Fibroblast of the conjunctiva (primary cell): ENCODE measurements at places on chromosomes 4 and X.

- DNase-seq: peak; percentile 61
These were observed at the start of gene MAOA for GRCh38 chrX:43656005-43656494. TSS of gene MAOA (plus strand) at chrX:43656299. CDS start at chrX:43656342, 43 bp downstream.

DNA sequence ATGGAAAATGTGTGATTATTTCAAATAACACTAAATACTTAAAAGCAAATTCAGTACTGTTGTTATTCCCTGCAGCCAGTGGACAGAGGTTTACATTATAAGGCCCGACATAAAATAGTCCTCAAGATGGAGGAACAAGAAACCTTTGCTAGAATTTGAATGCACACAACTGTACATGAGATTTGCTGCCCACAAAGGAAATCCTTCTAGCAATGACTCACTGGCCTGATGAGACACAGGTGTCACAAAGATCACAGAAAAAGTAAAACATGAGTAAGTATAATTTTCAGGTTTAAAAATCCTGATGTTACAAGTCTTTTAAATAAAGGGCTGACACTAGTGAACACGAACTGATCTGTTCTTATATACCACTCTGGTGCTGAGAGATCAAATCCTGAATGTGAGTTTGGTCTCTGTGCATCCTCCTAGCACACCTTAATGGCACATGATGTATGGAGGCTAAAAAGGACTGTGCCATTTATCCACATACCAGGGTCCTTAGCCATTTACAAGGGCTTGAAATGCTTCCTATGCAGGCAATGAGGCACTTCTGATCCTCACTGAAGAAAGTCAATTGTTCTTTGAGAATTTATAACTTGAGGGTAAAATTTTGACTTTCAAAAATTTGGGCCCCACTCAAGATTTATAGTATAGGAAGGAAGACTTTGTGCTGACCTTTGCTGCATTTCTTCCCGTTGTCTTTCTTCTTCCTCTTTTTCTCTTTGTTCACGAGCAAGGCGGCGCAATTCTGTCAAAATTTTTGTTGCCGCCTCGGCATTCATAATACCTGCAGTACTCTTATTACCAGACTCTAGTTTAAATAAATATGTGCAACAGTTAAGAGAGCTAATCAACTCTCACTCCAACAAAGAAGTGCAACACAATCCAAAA is 23.0 kb downstream of the MAP7D3 start:
- no peak for DNase-seq

- peak; percentile 17 for DNase-seq
These were observed 13.0 kb upstream of the ARX start for GRCh38 chrX:25028726-25029125.

GRCh38 chrX:135185795-135186443 is 14.7 kb upstream of the CT55 start:
- peak; percentile 23 for DNase-seq

DNA sequence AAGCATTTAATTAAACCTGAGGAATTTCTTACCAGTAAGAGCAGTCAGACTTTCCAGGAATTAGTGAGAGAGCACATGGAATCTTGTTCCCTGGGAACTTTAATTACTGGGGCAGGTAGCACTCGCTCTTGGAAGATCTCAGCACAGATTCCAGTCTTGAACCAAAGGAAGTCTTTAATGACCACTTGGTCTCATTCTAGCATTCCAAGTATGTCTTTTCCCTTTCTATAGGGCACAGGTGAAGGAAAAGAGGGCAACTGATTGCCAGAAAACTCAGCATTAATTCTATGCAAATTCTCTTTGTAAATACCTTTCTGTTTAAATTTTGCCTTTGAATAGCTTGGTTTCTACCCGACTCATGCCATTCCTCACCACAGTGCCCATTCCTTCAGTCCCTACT is 236.6 kb downstream of the LDB2 start:
- DNase-seq: no peak

DNA sequence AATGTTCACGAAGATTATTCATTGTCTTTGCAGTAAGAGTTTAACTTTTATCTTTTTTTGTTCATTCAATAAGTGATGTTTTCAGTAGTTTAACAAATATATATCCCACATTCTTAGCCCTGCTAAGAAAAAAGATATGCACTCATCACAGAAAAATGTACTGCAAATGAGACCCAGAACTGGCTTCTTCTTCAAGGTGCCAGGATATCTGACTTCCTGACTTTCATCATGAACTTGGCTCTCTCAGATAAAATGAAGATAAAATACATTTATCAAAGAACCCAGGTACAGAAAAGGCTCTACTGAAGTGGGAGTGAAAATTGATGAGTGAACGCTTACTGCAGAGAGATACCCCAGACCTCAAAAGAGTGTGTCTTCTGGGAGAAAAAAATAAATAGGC is 177.8 kb upstream of the DKK2 start:
- DNase-seq: no peak

DNA sequence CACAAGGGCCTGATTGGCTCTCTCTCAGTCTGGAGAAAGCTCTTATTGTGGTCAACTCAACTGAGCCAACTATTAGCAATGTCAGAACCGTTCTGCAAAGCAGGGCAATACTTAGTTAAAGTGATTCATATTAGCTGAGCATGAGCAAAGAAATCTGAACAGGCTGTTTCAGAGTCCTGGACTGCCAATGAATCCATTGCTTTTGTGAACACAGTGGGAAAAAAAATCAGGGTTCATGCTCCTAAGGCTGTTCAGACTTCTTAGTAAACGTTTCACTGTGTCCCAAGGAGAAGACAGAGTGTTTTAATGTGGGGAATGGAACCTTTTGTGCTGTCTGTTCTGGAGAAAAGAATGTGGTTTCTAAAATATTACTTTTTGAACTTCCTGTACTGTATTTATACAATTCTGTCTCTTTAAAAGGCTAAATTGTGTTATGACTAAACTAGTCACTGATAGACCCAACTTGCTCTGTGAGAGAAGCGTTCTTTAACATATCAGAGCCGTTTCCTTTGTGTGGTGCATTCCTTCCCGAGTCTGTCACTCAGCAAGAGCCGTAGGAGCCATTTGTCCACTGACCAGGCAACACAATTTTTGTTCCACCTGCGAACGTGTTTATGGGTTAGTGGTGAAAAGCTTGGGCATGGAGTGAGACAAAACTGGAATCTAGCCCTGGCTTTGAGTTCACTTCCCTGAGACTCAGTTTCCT is 366.1 kb downstream of the FBXO8 start:
- no peak for DNase-seq

- DNase-seq: no peak
These were observed 35.5 kb upstream of the GPC3 start for GRCh38 chrX:134020910-134021309.

DNA sequence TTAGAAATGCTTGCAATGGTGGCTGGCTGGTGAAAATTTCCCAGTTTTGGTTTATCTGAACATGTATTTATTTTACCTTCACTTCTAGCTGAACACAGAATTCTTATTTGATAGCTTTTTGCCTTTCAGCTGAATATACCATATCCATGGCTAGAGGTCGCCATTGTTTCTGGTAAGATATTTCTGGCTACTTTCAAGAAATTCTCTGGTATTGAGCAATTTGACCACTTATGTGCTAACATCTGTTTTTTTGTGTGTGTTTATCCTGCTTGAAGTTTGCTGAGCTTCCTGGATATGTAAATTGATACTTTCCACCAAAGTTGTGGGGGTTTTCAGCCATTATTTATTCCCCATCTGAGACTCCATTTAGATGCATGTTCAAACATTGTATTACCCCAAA is 75.4 kb downstream of the FBXW7 start:
- peak; percentile 66 for DNase-seq

- DNase-seq: no peak
These were observed 32.4 kb downstream of the ATP8A1 start for GRCh38 chr4:42624551-42624950.

GRCh38 chrX:6959006-6959405 is 188.5 kb upstream of the STS start:
- no peak for DNase-seq

GRCh38 chr4:135601351-135601750 is 1399.8 kb upstream of the PABPC4L start:
- no peak for DNase-seq

DNA sequence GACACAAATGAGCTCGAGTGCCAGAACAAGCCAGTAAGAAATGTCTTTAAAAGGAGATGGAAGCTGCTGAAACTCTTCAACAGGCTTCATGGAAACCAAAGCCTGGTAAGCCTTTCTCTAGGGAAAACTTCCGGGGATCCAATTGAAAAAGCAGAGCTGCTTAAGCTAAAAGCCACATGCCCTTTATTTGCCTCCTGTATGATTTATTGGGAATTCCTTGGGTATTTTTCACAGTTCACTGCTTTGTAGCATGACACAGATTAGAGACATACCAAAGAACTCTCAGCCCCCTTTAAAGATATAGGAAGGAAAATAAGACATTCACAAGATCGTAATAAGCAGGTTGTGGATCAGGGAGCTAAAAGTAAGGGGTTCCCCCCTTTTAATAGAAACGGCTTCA is 6.5 kb upstream of the ARHGAP6 start:
- DNase-seq: no peak

- DNase-seq: no peak
These were observed 119.2 kb downstream of the EFNB1 start for GRCh38 chrX:68947882-68948605.

GRCh38 chr4:118770741-118771187 is 65.2 kb downstream of the SEC24D start:
- no peak for DNase-seq

DNA sequence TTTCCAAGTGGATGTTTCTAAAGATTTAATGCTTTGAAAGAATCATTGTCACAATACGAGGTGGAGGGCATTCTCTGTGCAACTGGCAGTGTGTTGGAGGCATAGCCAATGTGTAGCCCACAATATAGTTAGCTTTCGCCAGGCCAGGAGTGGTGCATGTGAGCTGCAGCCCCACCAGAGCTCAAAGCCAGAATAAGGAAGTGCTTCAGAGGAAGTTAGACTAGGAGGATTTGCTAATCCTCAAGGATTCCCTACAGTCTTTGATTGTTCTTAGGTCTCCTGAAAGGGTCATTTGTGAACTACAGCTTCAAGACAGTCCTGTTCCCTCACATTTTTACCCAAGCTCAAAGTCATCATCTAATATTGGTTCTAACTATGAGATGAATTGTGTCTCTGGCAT is 16.4 kb downstream of the TRPC5OS start:
- no peak for DNase-seq

GRCh38 chrX:52363247-52363883 is 5.5 kb upstream of the XAGE2 start:
- DNase-seq: no peak

DNA sequence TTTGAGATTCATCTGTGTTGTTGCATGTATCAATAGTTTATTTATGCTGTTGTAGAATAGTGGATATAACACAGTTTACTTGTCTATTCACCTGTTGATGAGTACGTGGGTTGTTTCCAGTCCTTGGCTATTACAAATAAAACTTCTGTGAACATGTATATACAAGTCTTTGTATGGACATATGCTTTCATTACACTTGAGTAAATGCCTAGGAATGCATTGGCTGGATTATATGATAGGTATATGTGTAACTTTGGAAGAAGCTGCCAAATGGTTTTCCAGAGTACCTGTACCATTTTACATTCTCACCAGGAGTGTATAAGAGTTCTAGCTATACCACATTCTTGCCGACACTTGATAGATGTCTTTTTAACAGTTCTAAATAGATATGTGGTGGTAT is 16.5 kb downstream of the ART3 start:
- no peak for DNase-seq

DNA sequence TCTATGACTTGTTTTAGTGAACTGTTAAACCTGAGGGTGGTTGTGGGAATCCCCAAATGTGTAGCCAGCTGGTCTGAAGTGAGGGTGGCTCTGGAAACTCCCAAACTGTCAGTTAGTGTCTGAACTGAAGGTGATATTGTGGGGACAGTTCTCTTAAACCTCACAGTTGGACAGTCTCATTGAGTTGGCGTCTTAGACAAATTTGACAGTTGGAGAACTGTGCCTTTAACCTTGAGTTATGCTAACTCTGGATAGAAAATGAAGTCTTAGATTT is 20.7 kb upstream of the CTSO start:
- no peak for DNase-seq

DNA sequence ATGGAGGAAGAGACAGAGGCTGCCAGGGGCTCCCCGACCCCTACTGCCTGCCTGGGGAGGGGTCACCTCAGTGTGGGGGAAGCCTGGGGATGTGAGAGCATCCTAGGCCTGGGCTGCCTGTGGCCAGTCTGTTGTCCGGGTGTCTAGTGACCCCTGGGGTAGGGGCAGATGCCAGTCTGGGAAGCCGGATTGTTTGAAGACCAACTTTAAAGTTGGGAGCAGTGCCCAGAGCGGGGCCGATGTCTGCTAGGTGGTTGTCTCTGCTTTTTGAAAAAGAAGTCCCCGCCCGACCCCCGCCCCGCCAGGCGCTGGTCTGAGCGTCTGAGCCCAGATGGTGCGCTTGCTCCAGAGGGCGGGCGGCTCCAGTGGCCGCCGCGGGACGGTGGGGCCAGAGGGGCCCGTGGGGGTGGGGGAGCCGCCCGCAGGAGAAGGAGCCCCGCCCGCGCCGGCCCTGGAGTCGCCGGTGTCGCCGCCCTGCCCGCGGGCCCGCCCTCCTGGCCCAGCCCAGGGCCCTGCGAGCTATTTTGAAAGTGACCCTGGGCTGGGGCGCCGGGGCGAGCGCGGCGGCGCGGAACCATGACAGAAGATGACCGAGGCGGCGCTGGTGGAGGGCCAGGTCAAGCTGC is at the start of gene DOK7:
TSS of gene DOK7 (plus strand) at position 517 of the 626 bp plus-strand sequence. CDS start at position 587, 70 bp downstream.
- DNase-seq: no peak

- DNase-seq: no peak
These were observed 42.5 kb upstream of the CBR4 start for GRCh38 chr4:169052594-169052945.

GRCh38 chrX:68827848-68828624 is 785 bp upstream of the EFNB1 start:
- peak; percentile 72 for DNase-seq

DNA sequence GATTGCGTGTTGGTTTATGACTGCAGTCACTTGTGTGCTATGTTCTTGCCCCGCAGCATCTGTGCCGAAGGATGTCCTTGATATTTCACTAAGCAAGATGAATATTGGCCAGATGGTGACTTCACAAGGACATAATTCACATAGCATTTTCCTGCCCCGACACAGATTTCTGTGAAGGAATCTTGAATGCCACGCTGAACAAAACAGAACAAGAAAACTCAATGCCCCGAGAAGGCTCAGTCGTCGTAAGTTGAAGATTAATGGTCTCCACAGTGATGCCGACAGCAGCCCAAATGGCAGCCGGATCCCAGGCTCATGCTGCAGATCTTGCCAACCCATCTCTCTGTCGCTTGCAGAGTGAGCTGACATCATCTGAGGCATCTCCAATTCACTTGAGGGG is 145.9 kb downstream of the CPEB2 start:
- no peak for DNase-seq

GRCh38 chr4:30953799-30954198 is 233.6 kb downstream of the PCDH7 start:
- no peak for DNase-seq

GRCh38 chr4:85399270-85399669 is 75.7 kb upstream of the ARHGAP24 start:
- no peak for DNase-seq

DNA sequence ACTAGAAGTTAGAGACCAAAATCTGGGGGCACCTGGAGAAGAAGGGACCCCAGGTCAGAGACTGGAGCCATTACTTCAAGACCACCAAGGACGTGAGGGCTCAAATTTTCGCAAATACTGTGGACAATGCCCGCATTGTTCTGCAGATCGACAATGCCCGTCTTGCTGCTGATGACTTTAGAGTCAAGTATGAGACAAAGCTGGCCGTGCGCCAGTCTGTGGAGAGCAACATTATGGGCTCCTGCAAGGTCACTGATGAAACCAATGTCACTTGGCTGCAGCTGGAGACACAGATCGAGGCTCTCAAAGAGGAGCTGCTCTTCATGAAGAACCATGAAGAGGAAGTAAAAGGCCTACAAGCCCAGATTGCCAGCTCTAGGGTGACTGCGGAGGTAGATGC is 101.2 kb downstream of the NCAPG start:
- DNase-seq: no peak
